Stimulated activated CD4-positive, alpha-beta T cell treated with anti-CD3 and anti-CD28 coated beads, Interleukin-12 subunit alpha, Interleukin-12 subunit beta, amount 100 ng/mL, for 24 hours (primary cell): ENCODE measurements at places on chromosomes 1 and 21.

- peak; percentile 22 for DNase-seq
Measured at GRCh38 chr1:207831517-207832327, 79.2 kb downstream of the CD34 start.

DNA sequence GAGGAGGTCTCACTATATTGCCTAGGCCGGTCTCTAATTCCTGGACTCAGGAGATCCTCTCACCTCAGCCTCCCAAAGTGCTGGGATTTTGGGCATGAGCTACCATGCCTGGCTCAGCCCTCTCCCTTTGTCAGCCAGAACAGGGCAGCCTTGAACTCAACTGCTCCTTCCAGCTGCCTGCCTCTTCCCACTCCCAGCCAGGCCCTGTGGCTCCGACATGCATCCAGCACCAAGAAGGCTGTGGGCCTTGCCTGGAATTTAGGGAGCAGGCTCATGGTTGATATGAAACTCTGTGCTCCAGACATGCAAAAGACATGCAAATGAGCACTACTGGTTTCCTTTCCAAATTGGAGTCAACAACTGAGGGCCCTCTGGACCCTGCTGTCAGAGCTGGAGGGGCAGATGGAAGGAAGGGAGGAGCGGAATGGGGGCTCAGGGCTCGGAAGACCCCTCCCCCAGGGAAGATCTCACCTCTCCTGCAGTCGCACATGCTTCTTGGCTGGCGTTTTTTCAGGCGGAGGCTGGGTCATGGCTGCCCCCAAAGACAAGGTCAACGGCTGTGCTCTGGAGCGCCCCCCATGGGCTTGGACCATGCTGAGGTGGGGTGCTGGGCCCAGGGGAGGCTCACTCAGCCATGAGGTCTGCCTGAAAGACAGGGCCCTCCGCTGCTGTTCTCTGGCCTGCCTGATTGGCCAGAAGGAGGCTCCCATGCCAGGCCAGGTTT lies 1.4 kb downstream of the PTPN7 start:
- no peak for DNase-seq

DNA sequence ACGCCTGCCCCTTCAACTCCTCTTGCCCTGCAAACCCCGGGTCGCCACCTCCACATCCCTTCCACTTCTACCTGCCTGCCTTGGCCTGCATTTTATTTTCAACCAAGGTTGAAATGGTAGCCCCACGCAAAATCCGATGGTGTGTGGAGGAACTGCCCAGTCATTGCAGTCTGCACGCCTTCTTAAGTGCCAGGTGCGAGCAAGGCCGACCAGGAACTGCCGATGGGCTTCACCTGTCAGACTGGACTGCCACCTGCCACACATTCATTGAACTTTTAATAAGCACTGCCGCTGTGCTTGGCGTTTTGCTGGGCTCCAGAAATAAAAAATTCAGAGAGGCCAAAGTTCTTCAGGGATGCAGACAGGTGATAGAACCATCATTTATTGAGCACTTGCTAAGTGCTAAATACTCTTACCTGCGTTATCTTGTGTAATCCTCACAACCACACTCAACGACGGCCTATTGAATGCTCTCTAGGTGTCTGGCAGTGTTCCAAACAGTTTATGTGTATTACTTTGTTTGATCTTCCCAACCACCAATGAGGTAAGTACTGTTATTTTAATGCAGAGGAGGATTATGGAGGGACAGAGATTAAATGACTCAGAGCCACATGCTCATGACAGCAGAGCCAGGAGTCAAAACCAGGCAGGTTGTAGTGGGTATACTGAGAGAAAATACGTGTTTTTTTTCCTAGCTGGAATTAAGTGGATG lies 36.2 kb downstream of the CACHD1 start:
- no peak for DNase-seq

- peak; percentile 60 for DNase-seq
Measured at GRCh38 chr1:52141513-52142219, at the start of gene ZFYVE9. Gene ZFYVE9, plus strand, starts transcription at chr1:52142089. Its CDS starts 91,118 bp downstream, at chr1:52233207.

DNA sequence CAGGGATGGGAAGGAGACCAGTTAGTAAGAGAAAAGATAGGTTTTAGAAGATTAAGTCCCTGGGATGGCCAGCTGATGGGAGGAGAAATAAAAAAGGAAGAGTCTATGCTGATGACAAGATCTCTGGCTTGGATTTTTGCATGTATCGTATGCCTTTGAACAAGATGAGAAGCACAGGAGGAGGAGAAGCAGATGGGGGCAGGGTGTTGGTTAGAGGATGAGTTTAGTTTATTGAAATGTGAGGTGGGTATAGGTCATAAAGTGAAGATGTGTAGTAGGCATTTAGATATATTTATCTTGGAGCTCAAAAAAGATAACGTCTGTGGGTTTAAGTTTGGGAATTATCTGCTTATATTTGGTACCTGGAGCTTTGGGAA lies 1.4 kb downstream of the TIPRL start:
- DNase-seq: no peak

DNA sequence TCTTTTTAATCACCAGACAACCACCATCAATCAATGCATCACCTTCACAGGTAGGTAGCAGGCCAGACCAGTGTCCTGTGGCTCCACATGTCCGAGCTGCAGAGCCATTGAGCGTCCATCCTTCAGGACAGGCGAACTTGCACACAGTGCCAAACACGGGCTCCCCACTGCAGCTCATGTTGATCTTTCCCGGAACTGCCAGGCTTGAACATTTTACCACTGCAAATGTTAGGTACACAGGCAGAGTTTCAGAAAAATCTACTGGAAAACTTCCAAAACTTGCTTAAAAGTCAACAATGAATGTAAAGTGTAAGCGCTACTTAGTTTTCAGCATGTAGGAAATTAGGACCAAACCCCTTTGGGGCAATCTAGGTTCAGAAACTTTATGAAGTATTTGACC lies 6.6 kb downstream of the SELE start:
- DNase-seq: no peak

- DNase-seq: no peak
Measured at GRCh38 chr21:22764222-22764621, 1766.0 kb downstream of the NCAM2 start.

- no peak for DNase-seq
Measured at GRCh38 chr1:173276922-173277800, 70.0 kb upstream of the TNFSF4 start.

DNA sequence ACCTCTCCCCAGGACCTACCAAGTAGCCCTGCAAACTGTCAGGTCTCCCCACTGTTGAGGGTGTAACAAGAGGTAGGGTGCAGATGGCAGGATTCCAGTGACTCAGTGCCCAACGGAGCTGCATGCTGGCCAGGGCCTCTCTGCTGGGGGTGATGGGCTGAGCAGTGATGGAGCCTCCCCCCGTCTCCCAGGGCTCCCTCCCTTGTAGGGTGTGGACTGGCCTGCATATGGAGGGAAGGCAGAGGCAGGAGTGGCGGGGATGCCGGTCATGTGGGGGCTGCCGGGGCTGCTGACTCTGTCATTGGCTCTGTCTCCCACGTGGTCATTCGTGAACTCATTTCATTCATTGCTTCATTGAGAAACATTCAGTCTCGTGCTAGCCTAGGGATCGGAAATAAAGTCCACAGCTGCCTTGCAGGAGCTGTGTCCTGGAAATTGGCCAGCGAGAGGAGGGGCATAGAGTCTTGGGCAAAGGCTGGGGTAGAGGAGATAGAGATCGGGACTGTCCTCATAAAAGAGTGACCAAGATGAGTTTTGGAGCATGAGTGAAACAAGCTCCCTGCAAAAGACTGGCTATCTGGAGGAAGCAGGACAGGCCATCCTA lies 22.9 kb upstream of the DISP3 start:
- no peak for DNase-seq

- DNase-seq: no peak
Measured at GRCh38 chr1:42168391-42168670, 3.8 kb upstream of the GUCA2A start.

GRCh38 chr1:48572646-48573258 lies 100.7 kb upstream of the SPATA6 start:
- DNase-seq: no peak

DNA sequence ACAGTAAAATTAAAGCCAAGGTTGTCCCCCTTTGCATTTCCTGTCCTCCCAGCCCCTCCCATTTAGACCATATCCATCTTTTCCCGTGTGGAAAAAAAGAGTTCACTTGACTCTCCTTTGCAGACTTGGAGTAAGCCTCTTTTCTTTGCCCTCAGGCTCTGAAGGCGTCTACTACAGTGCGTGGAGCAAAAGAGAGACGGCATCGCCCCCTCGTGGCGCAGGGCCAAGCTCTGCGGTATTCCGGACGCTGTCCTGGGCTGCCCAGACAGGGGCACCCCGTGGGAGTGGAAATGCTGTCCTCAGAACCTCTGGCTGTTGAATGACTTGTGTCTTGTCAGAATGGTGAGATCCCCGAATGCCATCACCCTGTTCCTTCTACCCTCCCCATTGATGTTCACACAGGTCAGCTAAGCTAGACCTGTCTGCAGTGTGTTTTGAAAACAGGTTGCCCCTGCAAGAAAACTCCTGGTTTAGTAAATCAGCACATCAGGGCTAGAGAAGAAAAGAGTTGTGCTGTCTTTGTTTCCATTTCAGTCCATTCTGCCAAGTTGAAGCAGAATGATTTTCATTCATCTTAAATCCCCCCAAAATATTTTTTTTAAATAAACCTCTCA lies 12.3 kb upstream of the GJA8 start:
- peak; percentile 61 for DNase-seq

GRCh38 chr1:42730988-42731387 lies 9.0 kb downstream of the CLDN19 start:
- DNase-seq: peak; percentile 51

GRCh38 chr1:1797731-1798341 lies 19.6 kb upstream of the NADK start:
- no peak for DNase-seq

GRCh38 chr1:93051961-93052360 lies 27.1 kb upstream of the MTF2 start:
- no peak for DNase-seq

DNA sequence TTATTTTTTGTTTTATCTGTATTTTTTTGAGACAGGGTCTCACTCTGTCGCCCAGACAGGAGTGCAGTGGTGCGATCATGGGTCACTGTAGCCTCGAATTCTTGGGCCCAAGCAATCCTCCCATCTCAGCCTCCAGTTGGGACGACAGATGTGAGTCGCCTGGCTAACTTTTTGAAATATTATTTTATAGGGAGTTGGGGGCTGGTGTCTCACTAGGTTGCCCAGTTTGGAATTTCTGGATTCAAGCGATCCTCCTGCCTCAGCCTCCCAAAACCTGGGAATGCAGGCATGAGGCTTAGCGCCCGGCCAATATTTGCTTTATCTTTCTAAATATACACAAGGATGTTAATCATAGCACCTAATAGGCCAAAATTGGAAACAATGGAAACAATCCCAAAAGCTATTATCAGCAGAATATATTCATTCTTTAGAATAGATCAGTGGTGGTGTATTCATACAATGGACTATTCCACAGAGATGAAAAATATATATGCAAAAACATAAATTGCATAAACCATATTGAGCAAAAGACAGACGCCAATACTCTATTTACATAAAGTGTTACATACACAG lies 55.9 kb downstream of the DAP3 start:
- no peak for DNase-seq

GRCh38 chr1:99170516-99170915 lies 93.8 kb upstream of the PLPPR4 start:
- no peak for DNase-seq

GRCh38 chr1:215872658-215873057 lies 305.6 kb downstream of the KCTD3 start:
- DNase-seq: no peak

DNA sequence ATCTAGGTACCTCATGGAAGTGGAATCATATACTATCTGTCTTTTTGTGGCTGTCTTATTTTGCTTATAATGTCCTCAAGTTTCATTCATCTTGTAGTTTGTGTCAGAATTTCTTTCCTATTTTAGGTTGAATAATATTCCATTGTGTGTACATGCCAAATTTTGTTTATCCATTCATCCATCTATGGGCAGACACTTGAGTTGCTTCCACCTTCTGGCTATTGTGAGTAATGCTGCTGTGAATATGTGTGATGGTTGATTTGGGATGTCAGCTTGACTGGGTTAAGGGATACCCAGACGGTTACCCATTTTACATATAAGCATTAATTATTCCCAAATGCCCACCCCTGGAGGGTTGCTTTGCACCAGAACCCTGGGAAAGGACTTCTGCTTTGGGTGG lies 477.5 kb downstream of the PTPRU start:
- DNase-seq: no peak

DNA sequence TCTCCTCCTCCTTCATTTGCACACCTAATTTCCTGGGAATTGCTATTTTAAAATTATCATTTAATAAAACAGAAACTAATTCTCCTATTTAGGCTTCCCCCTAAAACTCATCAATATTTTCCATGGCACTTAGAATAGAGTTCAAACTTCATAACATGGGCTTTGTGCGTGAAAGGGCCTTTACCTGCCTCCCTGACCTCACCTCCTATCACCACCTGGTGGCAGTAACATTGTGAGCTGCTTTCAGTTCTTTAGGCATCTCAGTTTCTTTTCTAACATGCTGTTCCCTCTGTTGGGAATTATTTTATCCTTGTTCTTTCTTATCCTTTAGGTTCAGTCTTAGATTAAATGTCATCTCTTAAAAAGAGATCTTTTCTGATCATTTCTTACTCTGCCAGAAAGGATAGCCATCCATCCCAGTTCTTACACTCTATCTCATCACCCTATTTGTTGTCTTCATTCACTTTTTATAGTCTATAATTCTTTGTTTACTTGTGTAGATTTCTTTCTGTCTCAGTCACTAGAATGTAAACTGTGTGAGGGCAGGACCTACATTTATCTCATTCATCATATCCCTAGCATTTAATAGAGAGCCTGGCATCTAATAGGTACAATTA lies 133.8 kb upstream of the KIAA1614 start:
- no peak for DNase-seq

DNA sequence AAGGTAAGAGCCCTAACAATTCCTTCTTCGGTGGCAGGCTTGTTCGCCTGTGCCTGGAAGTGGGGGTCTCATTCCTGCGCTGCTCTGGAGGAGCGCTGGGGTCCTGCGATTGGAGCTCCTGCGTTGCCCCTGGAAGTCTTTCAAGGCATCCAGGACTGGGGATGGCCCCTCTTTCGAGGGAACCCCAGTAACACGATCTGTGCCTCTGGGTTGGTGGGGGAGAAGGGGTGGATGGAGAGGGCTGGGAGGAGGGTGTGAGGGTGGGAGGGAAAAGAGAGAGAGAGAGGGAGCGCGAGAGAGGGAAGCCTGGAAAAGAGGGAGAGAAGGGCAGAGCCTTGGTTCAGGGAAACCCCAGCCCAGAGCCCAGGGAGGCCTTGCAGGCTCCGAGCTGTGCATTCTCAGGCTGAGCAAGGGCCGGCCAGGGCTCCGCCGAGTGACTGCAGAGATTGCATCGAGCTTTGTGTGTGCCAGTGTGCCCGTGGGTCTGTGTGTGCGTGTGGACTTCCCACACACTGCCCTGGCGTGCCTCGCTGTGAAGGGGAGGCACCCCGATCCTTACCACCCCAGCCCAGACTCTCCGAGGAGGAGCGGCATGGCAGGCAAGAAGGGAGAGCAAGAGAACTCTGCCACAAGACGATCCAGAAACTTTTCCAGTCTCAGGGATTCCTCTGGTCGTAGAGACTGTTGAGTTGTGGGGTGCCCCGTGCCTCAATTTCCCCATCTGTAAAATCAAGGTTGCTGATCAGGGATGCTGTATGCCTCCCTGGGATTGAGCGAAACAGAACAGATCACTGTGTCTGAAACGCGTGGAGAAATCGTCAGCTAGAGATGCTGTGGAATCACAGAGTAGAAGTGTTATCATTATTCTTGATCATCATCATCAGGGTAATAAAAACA lies 619 bp downstream of the BCL9 start:
- no peak for DNase-seq
